LHCN-M2 (cell line): ENCODE measurements at places on chromosomes 12 and 14.

- DNase-seq = peak; percentile 20
Observed at GRCh38 chr14:52863334-52863700, 71.9 kb upstream of the GNPNAT1 start.

DNA sequence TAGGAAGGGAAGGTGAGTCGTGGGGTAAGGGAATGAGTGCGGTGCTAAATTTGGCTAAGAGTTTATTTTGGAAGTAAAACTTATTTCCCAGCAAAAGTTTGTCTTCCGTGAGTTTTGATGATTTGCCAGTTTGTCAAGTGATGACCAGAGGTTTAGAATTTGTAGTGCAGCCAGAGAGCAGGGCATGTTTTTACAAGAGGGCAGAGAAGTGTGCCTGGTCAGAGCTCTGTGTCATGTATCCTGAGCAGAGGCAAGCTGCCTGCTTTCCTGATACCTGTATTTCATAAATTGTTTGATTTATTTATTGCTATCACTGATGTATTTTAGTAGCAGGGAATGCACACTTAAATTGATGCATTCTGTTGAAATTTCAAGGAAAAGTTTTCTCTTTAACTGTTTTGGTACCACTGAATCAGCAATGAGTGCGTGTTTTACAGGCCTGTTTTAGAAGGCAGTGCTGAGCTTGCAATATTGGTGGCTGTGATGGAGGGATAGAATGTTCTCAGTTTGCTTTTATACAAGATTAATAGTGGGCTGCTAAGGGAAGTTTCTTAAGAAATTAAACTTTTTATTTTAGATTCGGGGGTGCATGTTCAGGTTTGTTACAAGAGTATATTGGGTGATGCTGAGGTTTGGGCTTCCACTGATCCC lies 19.7 kb upstream of the RD3L start:
- DNase-seq = no peak

- DNase-seq = no peak
Observed at GRCh38 chr12:109292342-109292711, 16.8 kb downstream of the FOXN4 start.

DNA sequence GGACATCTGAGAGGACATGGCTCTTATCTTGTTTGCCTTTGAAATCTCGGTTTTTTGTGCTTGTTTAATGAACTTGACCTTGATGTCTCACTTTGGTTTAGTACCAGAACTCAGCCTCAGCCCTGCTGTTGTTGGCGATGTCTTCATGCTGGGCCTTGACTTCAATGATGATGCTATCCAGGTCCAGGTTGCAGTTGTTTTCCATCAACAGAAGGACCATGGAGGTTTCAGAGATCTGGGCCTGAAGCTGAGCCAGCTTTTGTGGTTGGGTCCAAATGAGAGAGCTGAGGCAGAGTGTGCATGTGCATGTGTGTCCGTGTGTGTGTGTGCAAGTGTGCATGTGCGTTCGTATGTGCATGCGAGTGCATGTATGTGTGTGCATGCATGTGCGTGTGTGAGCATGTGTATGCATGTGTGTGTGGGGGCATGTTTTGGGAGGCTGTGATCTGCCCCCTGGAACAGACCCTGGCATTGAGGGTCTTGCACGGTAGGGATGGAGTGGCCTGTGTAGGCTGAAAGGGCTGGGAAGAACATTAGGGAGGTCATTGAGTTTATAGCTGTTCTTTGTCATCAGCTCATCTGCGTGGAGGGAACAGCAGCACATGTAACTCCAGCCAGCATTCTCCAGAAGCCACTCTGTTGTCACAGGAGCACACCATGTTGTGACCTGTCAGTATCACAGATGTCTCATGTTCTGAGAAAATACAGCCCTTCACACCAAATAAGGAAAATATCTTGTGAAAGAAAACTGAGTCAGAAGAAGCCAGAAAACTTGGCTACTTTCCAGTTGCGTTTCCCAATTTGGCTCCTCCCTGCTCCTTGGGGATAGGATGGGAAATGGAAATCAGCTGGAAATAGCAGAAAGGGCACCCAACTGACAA lies 10.0 kb upstream of the KRT82 start:
- peak; percentile 83 for DNase-seq

- DNase-seq = peak; percentile 50
Observed at GRCh38 chr14:75258079-75258802, 20.4 kb upstream of the FOS start.

- no peak for DNase-seq
Observed at GRCh38 chr12:37666069-37666781, 650.3 kb upstream of the ALG10B start.

- DNase-seq = peak; percentile 89
Observed at GRCh38 chr12:113358381-113359132, at the start of gene PLBD2. TSS of gene PLBD2 (plus strand) at chr12:113358587. CDS start at chr12:113358601, 14 bp downstream.

- peak; percentile 15 for DNase-seq
Observed at GRCh38 chr12:67042697-67043131, 226.4 kb upstream of the CAND1 start.

DNA sequence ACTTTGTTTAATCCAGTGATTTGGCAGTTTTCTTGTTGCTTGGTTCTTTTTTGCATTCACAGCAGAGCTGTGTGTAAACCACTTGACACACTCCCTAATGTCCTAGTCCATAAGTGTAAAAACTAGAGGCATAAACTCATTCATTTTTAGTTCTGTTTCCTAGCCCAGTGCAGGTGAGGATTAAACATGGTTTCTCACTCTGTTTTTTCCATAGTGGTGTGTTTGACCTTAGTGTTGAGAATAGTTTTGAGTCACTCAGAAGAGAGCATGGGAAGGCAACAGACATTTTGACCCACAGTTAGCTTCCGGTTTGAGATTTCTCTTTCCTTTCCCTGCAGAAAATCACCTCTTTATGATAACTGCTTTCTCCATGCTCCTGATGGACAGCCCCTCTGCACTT lies 24.2 kb upstream of the GALNT16 start:
- DNase-seq = no peak

DNA sequence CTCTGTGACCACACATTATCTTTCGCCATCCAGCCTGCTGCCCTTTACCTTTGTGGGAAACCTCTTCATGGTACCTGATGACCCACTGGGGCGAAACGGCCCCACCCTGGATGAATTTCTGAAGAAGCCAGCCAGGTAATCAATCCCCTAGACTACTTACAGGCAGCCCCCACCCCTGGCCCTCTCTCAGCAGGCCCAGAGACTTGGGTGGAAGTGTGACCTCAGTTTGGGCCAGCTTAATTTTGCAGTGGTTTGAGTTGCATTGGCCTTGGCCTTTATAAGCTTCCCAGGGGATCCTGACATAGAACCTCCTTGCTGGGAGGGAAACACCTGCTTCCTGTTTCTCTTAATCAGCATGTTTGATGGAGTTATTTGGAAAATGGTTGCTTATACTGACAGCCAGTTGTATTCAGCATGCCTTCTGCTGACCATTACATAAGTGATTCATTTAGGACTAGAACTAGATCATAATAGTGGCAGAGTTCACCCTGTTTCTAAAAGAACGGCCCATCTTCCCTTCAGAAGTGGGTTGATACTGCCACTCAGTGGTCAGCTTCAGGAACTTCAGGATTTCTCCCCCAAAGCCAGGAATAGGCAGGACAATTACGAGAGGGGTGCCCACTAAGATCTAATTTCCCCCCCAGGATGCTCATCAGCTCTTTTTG lies 6.1 kb downstream of the SDR39U1 start:
- peak; percentile 81 for DNase-seq

GRCh38 chr12:118038137-118038536 lies 21.6 kb downstream of the RFC5 start:
- no peak for DNase-seq

DNA sequence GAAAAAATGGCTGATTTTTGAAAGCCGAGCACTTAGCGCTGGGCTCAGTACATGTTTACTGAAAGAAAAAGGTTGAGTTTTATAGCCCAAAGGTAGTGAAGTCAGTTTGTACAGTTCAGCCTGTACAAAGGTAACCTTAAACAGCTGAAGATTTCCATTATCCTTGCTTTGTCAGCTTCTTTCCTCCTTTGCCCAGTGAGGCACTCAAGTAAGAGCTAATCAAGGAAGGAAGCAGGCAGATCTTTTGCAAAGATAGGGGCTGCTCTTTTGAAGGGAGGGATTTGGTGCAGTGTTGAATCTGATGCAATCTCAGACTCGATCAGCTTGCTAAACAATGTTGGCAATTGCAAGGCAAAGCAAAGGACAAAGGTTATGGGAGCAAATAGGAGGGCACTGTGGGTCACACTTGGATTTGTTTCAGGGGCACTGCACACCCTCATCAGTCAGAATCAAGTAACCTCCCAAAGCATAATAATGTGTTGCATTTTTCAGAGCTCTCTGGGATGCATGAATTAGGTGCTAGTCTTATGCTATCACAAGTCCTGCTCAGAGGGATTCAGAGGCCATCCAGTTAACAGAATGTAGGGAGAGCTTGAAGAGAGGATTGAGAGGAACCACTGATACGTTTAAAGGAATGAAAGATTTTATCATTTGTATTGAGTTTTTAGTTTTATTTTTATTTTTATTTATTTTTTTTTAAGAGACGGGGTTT lies 44.4 kb downstream of the ANO6 start:
- DNase-seq = no peak

DNA sequence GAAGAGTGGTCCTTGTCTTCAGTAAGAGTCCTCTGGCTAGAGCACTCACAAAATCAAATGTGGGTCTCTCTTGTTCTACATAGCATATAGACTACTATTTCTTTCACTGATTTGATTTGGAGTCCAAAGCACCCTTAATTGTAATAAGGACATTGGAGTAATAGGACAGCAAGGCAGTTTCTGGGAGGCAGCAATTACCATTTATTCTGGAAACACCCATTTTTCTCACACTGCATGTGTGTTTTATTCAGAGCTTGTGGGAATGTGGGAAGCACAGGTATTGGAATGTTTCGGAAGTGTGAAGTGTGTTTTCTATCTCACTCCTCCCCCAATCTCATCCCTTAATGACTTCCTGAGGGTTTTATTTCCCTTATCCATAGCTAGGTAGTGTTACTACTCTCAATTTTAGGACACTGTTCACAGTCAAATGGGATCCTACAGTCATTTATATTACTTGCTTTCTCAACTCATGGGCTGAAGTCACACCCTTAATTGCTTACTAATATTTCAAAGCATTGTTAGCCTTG lies 20.2 kb downstream of the PCBP2 start:
- DNase-seq = no peak

DNA sequence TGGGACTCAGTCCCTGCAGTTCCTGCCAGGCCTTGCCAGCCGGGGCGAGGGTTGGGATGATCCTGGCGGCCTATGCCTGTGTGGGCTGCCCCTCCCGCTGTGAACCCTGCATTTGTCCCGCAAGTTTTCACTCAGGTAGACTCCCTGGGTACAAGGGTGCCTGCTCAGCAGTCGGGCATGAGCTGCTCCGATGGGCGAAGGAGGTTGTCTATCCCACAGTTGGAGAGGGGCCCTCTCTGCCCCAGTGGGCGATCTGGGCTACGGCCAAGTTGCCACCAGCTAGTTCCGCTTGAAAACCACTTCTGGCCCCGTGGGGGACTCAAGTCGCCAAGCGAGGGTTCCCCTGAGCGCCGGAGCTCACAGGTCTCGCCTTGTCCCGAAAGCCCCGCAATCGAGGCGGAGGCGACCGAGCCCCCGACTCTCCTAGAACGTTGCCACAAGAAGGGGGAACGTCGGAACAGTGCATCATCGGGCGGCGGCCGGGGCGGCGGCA lies 365 bp upstream of the TPI1 start:
- DNase-seq = no peak

DNA sequence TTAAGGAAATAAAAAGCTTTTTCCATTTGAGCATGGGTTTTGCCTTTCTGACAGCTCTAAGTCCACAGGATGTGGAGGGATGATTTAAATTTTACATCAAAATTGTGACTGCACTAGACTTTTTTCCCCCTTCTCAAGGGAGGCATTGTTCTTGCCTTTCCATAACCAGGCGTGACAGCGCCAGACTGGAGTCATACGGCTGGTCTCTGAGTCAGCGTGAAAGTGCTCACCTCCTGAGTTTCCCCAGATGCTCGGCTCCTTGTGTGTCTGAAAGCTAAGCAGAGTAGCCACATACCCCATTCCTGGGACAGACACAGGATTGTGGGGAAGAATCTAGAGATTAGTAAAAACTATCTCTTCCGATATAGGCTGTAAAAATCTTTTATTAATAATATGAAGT lies 43.1 kb downstream of the SOX5 start:
- no peak for DNase-seq

GRCh38 chr12:77388445-77389265 lies 323.3 kb upstream of the E2F7 start:
- DNase-seq = no peak

DNA sequence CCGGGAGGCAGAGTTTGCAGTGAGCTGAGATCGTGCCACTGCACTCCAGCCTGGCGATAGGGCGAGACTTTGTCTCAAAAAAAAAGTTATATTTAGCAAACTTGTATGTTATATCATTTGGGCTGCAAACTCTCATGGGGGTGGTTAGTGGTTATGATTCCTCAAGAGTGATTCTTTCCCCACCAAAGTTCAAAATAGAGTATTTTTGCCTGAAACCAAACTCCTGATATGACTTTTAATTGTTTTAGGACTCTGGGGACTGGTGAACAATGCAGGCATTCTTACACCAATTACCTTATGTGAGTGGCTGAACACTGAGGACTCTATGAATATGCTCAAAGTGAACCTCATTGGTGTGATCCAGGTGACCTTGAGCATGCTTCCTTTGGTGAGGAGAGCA lies 18.6 kb downstream of the HSD17B6 start:
- DNase-seq = peak; percentile 26

DNA sequence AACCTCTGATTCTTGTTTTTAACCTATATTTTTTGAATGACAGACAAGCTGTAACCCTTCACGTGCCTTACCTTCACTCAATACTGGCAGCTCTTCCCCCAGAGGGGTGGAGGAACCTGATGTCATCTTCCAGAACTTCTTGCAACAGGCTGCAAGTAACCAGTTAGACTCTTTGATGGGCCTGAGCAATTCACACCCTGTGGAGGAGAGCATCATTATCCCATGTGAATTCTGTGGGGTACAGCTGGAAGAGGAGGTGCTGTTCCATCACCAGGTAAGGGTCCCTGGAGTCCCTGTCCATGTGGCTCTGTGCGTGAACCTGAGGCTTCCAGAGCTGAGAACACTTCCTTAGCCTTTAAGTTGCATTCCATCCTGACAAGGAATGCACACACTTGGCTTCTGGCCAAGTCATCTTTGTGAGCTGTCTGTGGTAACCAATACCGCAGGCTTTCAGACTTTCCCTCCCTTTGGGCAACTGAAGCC lies 22.7 kb downstream of the TRAFD1 start:
- DNase-seq = peak; percentile 75

DNA sequence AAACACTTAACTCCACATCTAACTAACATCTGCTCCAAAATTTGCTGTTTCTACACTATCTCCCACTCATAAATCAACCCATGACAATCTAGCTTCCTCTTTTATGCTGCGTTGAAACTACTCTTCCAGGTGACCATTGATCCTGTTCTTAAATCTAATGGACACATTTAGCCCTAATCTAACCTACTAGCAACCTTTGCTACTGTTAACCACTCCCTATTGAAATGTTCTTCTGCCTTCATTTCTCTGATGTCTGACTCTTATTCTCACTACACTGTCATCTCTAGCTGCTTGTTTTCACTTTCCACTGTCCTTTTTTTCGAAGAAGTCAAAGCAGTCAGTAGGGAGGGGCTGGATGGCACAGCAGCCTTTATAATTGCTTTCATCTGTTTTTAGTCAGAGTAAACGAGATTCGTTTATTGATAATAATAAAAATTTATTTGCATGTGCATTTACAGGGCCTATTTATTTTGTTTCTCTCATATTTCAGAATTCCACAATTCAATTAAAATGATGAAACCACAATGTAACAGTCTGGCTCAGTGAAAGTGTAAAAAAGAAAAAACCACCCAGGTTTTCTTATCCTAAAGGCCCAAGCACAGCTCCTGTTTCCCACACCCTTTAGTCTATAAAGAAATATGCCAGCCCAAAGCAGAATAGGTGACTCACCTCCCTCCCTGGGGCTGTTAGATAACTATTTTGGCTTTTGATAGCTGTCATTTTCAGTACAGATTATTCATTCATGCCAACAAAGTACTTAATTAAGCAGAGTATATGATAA lies 44.9 kb downstream of the ATP2B1 start:
- DNase-seq = peak; percentile 59
